ENCODE measurements at places on chromosomes 1 and 21.
A peak's percentile ranks its signal among the peaks of the same experiment; 100 is the strongest.

- DNase-seq = peak; percentile 96
These were observed 17.4 kb downstream of the CELA3A start for GRCh38 chr1:22018583-22019559.

- DNase-seq = no peak
These were observed 58.4 kb upstream of the LGALS8 start for GRCh38 chr1:236465231-236465958.

DNA sequence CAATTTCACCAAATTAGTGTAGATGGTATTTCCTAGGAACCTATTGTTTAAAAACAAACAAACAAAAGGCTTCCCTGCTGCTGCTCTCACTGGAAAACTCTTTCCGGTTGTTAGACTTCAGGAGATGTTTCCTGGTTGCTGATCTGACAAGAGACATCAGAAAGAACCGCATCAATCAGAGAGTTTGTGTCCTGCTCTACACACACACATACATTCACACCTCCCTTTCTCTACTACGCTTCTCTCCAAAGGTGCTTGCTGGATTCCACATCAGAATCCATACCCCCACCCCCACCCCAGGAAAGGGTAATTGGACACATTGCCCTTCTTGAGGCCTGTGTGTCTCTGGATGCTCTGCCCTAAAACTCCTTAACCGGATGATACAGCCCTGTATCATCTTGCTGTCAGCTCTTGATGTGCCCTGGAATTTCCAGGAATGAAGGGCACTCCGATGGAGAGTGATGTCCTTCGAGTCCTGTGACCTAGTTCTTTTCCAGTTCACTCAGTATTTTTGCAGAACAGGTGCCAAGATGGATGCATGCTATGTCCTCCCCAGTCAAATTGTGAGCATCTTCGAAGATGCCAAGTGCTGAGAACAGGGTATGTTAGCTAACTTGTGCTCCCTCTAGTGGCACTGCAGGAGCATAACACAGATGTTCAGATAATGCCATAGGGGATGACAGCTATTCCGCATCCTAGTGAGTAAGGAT, 113.7 kb upstream of the SLC35F3 start:
- DNase-seq = peak; percentile 60

DNA sequence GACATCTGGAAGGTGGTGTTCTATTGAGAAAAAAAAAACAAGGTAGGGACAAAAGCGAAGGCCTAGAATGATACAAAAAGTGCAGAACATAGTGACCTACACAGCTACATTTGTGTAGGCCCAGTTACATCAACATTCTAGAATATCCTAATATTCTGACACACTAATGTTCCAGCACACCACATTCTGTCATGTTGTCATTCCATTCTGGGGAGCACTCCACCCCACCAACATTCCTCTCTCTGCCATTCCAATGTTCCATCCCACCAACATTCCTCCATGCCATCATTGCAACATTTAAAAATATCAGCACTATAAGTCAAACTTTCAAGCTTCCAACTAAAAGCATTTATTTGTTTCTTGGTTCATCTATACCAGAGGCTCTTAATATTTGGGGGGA, 28.5 kb downstream of the COA7 start:
- DNase-seq = no peak

GRCh38 chr21:35035116-35035515, 14.0 kb downstream of the RUNX1 start:
- DNase-seq = no peak

DNA sequence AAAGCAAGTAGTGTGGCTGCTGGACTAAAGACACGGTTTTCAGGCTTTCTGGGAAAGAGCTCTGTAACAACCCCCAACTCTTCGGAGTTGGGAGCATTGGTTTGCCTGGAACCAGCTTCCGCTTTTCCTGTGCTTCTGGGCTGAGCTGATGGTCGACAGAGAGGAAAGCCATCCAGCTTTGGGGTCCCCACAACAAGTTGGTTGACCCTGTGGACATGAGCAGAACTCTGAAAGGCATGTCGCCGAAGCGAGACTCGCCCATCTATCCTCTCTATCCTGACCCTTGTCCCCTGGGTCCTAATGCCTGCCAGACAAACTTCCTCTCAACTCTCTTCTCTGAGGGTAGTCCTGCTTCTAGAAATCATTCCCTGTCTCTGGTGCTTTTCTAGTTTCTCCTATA, 31.9 kb upstream of the FCGR2A start:
- DNase-seq = peak; percentile 53

DNA sequence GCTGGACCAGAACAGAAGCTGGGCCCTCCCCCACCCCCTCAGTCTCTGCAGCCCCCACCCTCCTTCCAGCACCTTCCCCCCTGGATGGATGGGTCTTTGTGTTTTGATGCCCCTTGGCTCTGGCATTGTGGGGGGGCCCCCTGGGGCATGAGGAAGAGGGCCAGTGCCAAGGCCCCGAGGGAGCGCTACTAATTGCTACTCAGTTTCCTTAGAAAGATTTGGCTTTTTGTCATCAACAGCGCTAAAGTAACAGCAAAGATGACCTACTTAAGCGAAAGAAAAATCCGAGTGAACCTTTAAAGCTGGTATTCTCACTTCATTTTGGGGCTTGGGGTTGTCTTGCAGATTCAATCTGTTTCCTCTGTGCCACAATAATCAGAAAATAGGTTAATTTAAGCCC, 63.5 kb downstream of the SKI start:
- DNase-seq = no peak

DNA sequence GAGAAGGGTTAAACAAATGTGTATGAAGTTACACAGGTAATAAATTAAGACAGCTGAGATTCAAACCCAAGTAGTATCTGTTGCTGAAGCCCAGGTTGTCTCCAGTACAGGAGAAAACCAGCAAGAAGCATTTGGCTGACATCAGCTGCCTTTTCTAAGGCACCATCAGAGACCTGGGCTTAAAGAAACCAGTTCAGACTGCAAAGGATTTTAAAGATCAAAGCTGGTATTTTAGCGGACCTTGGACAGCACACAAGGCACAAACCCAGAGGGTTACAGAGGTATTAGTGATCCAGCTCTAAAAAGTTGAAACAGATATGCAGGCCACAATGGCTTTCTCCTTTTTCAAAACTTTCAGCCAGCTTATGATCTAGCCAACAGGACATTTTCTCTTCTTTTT, 23.4 kb downstream of the BEND5 start:
- DNase-seq = no peak

DNA sequence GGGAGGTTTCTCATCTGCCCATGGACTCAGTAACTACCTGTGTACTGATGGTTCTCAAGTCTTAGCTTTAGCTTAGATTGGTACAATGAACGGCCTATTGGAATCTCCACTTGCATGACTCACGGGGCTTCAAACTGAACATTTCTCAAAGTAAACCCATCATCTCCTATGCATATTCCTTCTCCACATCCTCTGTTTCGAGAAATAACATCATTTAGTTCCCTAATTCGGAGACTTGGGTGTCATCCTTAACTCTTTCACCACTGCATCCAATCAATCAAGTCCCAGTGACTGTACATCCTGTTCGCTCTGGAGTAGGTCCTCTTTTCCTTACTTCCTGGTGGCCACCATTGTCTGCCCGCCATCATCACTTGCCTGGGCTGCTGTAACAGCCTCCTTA, 55.8 kb downstream of the LGR6 start:
- DNase-seq = peak; percentile 64

DNA sequence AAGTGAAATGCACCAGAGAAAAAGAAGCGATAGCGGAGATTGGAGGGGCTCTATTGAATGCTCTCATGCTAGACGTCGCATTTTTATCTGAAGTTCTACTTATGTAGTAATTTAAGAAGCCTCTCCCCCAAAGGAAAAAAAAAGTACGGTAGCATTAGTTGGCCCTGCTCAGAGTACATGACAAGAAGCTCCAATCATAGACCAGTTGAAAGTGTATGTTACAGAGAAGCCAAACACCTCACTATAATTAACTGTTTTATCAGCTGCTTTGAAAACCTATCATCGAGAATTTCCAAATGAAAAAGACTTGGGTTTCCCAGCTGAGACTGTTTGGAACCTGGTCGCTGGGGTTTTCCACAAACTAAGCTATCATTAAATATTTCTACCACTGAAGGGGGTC, 19.6 kb upstream of the OVAAL start:
- DNase-seq = no peak

- DNase-seq = no peak
These were observed 418.9 kb upstream of the PRMT6 start for GRCh38 chr1:106637566-106637965.

DNA sequence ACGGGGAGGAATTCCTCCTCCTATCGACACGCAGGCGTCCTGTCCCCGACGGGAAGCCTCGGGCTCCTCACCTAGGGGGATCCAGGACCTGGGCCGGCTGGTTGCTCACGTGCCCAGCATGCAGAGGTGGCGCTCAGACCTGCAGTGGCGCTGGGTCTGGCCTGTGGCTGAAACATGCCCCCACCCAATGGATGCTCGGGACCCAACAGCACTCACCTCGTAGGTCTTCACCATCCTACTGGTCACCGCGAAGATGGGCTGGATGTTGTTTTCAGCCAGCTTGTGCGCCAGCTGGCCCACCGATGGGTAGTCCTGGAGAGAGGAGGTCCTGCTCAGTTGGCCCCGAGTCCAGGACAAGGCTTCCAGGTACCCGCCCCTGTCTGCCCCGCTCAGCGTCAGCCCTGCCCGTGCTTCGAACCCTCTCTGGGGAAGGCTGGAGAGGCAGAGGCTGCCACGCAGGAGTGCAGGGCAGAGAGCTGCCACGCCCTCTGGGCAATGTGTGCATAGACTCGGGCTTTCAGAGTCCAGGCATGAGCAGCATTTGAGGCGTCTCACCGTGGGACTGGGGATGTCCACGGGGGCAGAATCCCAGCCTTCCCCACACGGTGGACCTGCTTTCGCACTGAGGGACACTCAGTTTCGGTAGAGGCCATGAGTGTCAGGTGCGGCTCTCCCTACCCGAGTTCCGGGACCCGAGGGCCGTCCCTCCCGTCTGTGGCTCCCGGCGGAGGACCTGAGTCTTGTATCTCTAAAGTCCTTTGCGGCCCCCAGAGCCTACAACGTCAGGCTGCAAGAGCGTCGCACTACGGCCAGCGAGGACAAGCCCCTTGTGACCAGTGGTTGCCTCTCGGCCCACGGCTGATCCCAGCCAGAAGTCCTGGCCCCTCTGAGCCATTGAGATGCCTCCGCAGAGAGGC, 21.6 kb downstream of the ITGB2 start:
- DNase-seq = no peak

DNA sequence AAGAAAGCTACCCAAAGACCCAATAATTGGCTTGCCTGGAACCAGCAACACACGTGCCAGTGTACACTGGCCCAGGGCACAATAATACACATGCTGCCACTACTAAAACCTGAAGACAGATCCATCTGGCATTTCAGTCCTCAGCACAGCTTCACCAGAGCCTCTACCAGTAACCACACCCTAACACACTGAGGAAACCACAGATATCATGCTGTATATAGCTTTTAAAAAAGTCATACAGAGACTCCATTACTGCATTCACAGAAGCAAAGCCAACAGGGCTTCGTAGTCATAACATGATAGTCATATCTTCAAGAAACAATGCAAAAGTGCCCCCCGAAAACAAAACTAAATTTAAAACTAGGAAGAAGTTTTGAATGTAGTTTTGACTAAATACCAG, 40.6 kb upstream of the NEGR1 start:
- no peak for DNase-seq

DNA sequence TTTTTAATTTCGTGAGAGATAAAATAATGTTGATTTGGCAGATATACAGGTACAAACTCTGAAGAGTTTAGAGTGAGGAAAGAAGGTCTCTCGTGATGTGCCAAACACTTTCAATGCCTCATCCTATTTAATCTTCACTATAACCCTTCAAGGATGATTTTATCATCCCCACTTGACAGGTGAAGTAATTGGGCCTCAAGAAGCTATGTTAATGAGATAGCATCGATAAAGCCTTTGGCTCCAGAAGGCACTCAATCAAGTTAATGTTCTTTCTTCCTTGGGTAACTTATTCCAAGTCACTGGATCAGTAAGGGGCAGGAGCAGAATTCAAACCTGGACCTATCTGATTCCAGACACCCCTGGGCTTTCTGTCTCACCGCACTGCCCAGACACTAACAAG, 7.2 kb downstream of the LMOD1 start:
- no peak for DNase-seq

- no peak for DNase-seq
These were observed 183.2 kb downstream of the GRIK3 start for GRCh38 chr1:36851087-36851486.

- no peak for DNase-seq
These were observed 63.6 kb downstream of the CLIC6 start for GRCh38 chr21:34732388-34732821.

- DNase-seq = peak; percentile 70
These were observed 2.7 kb downstream of the DENND2D start for GRCh38 chr1:111197598-111198284.

- DNase-seq = peak; percentile 74
These were observed 9.1 kb downstream of the TTC22 start for GRCh38 chr1:54791880-54792522.

- peak; percentile 63 for DNase-seq
These were observed 44.0 kb downstream of the YARS1 start for GRCh38 chr1:32773018-32773763.

- DNase-seq = no peak
These were observed 141.4 kb upstream of the ZNHIT6 start for GRCh38 chr1:85849660-85850059.

DNA sequence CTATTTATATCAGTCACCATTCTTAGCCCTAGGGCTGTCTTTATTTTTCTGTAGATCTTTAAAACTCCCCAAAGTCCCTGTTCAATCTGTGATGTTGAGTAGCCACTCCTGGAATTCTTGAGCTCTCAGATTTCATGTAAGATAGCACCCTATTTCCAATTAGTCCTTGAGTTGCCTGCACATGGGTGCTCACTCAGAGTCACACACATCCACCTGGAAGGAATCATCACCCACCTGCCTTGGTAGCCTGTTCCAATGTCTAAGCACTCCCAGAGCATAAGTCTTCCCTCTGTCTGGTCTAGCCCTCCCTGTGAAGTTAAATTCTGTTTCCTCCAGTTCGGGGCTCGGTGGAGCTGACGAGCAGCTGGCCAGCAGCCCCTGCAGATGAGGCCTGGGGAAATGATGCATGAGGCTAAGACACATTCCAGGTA, 14.7 kb upstream of the ATF3 start:
- no peak for DNase-seq

GRCh38 chr21:34156957-34157356, 83.6 kb downstream of the MRPS6 start:
- no peak for DNase-seq

DNA sequence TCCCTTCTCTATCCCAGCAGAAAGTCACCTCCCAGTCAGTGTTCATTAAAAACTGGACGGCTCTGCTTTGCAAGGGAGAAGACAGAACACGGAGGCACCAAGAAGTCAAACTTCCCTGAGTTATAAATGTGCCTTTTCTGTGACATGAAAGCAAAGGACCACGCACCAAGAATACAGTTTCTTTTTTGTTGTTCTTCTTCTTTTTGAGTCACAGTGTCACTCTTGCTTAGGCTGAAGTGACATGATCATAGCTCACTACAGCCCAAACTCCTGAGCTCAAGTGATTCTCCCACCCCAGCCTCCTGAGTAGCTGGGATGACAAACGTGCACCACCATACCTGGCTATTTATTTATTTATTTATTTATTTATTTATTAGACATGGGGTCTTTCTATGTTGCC, 22.7 kb downstream of the GLUL start:
- no peak for DNase-seq

GRCh38 chr1:209648931-209649776, 3.1 kb downstream of the LAMB3 start:
- DNase-seq = peak; percentile 96

Measured in suppressor macrophage treated with lipopolysaccharide for 4 hours (primary cell).